ENCODE measurements at places on chromosomes 11 and 22.

GRCh38 chr22:38861927-38862326, 10.1 kb downstream of the CBX6 start:
- no peak for DNase-seq

- no peak for DNase-seq
These were observed 17.6 kb downstream of the NCAPD3 start for GRCh38 chr11:134206185-134206584.

DNA sequence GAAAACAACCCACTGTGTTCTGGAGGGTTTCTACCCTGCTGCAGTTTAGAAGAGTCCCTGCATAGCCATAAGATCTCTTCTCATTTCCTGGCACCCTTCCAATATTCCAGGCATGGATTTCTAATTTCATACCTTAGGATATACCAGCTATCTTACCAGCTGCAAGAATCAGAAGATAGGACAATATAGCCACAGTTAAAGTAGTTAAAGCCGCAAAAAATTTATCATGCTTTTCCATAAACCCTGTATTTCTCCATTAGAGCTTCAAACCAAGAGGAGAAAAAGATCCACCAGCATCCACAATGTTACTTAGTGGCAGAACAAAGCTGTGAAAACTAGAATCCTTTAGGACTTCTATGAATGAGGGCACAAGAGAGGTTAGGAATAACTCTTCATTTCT, 8.6 kb upstream of the OR56B1 start:
- DNase-seq, result no peak

- no peak for DNase-seq
These were observed 30.0 kb upstream of the ME3 start for GRCh38 chr11:86702220-86702983.

GRCh38 chr11:36500315-36500721, 9.8 kb downstream of the TRAF6 start:
- no peak for DNase-seq

DNA sequence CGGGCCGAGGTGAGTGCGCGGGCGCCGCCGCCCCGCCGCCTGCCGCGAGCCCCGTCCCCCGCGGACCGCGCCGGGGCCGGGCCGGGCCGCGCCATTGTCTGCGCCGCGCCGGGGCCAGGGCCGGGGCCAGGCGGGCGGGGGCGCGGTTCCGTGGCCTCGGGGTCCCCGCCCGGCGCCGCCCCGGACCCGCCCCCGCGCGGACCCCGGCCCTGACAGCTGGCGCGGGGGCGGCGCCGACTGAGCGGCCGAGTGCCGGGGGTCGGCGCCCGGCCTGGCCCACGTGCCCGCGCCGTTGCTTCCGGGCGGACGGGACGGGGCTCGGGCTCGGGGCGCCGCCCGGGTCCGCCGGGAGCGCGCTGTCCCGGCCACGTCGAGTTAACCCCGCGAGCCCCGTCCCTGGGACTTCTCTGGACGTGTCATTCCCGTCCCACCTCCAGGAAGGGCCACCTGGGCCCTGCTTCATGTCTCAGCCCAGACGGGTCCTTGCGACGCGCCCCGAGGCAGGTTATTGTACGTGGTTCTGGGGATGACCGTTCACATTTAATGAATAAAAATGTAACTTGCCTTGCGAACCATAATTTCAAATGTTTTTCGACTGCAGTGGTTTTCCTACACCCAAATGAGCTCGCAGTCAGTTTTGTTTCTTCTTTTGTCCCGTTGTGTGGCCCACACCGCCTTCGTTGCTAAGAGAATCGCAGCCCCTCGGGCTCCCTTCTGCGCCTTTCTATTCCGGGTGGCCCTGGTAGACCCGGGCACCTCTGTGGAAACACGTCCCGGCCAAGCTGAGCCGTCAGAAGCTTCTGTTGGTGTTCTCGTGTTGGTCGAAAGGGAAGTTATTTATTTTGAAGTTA, 562 bp downstream of the ZBED4 start:
- DNase-seq, result peak; percentile 37

- no peak for DNase-seq
These were observed 3.7 kb downstream of the IGSF22 start for GRCh38 chr11:18722293-18722637.

DNA sequence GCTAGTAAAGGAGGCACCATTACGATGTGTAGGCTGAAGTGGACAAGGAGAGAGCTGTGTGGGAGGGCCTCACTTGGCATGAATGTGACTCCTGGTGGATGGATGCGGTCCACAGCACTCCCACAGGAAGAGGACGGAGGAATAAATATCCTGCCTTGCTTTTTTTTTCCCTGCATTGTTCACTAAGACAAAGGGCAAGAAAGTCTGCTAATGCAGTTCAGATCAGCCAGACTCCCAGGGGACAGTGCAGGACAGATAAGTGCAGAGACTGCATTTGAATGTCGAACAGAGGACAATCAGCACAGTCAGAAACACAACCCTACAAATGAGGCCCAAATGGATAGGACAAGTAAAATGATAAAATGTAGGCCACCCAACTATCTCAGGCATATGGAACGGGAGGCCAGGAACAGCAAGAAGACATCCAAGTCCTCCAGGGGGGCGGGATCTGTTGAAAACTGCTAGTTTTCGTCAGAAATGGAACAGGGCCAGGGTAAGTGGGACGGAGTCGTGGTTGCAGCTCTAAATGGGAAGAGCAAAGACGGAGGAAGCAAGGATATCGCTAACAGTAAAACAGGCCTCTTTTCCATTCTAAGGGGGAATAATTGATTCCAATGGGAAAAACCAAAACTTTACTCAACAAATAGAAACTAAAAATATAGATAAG, 25.2 kb upstream of the OR8B8 start:
- no peak for DNase-seq

DNA sequence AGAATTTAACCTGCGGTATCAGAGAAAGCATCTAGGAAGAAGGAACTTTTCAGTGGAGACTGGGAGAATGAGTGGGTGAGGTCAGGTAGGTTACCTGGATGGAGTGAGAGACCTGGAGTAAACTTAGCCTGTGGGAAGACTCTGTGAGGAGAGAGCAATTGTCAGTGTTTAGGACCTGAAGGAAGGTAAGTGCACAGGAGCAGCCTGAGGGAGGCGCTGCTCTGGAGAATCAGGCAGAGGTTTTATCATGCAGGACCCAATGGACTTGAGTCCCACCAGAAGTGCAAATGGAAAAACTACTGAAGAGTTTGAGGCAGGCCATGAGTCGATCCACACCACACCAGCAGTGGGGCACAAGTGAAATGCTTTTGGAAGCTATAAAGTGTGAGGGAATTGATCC, 10.6 kb upstream of the IFTAP start:
- no peak for DNase-seq

DNA sequence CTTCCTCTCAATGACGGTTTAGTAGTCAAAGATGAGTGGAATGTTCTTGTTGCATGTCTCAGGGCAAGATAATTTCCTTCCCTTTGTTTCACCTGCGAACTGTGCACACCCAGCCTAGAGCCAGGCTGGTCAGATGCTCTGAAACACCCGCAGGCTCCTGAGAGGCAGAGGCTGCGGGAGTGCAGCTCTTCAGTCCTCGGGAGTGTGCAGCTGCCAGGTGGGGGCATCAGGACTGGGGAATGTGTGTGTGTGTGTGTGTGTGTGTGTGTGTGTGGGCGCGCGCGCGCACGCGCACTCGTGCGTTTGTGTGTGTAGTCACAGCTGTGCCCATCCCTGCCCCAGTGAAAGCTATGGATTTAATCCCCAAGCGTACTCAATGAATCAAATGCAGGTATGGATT, 136.2 kb upstream of the NTM start:
- peak; percentile 59 for DNase-seq

DNA sequence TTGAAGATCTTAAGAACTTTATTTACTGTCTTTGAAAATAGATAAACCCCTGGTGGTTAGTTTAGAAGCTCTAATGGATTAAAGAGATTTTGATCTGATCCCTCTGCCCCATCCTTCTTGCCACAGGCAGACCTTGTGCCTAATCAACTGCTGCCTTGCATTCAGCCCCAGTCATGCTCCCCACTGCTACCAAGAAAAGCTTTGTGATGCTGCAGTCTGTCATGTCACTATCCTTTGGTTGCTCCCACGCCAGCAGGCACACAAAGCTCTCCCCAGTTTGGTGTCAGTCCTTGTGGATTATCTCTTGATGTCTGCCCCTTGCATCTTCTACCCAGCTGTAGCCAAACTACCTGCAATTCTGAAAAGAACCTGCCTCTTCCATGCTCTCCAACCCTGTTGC, 112.2 kb downstream of the MTNR1B start:
- peak; percentile 67 for DNase-seq

DNA sequence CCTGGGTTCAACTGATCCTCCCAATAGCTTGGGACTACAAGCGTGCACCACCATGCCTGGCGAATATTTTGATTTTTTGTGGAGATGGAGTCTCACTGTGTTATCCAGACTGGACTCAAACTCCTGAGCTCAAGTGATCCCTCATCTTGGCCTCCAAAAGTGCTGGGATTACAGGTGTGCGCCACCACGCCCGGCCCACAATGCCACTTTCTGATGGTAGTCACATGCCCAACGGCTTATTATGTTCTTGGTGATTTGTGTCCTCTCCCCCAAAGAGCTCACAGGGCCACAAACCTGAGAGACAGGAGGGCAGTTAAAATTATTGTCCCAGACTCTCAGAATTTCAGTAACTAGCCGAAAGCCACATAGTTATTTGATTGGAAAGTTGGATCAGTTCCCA, 9.6 kb downstream of the GRIK4 start:
- DNase-seq, result no peak

GRCh38 chr22:39108487-39108886, 11.4 kb downstream of the APOBEC3H start:
- DNase-seq, result no peak

DNA sequence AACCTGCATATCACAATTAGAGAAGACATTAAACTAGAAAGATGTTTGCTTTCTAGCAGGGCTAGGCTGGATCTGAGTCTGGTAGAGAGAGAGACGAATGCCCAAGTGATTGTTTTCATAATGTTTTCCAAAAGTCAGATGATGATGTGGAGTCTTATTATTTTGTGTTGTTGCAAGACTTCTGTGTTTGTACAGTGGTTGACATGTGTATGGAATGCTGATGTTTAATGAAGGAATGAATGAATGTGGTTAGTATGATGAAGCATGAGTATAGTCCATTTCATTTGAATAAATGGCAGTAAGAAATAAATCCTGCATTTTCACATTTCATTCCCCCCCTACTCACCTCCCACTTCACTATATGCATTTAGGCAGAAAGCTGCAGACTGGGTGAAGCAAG, 69.6 kb downstream of the PPP2R1B start:
- DNase-seq, result no peak

GRCh38 chr11:72418834-72419560, 15.3 kb downstream of the CLPB start:
- no peak for DNase-seq

DNA sequence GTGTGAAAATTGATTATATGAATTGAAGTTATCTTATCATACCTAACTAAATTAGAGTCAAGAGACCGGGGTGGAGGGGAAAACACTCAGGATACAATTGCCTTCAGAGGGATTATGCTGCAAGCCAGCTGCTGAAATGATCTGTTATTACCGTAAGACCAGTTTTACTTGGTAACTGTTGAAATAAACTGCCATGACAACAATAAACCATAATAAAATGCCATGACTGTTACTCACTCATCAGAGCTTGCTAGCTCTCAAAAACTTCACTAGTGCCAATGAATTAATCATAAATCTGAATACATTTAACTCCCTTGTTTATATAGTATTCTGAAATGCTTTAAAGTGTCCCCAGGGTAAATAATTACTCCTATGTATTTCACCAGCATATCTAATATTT, 68.2 kb downstream of the CASP12 start:
- DNase-seq, result peak; percentile 44

GRCh38 chr22:33513388-33514338, 406.6 kb downstream of the LARGE1 start:
- no peak for DNase-seq

DNA sequence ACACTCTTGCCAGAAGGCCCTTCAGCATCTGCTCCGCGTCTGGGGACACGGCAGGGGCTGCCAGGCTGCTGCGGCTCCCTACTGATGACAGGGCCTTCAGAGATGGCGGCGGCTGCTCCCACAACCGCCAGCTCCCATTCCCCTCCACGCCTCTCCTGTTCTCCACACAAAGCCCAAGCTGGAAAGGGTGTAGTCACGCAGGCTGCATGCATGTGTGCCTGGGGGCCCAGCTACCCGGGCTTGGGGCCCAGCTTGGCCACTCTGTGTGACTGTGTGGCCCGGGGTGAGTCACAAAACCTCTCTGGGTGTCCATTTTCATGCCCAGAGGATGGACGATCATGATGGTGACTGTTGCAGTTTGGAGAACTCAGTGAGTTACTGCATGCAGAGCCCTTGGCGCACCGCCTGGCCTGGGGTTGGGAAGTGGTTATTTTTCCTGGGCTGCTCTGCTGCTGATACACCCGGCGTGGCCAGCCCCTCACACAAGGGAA, 31.7 kb upstream of the PARVB start:
- no peak for DNase-seq

DNA sequence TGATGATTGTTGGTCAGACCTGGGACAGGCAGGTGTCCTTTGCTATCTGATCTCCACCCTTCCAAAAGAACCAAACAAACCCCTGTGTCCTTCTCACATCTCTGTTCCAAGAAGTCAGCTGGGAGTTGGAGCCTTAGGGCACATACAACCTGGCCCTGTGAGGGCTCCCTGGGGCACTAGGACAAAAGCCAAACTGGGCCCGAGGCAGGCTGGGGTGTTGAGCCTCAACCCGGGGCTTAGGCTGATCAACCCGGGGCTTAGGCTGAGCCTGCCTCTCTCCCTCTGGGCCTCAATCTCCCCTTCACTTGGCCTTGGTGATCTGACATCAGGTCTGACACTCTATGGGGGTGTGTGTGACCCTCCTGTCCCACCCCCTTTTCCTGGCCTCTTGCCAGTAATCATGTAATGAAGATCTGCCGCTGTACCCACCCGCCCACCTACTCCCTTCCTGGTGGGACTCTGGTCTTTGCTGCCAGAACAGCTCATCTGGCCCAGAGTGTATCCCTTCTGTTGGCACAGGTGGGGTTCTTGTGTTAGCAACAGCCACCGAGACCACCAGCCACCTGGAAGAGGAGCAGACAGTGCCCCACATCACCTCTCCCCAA, 22.8 kb upstream of the UVRAG start:
- peak; percentile 51 for DNase-seq

- no peak for DNase-seq
These were observed 166.2 kb downstream of the LDLRAD3 start for GRCh38 chr11:36109850-36110606.

GRCh38 chr11:66687831-66688281, 10.2 kb upstream of the RBM4B start:
- DNase-seq, result no peak

GRCh38 chr11:114154271-114155047, 94.9 kb downstream of the ZBTB16 start:
- DNase-seq, result no peak
